ENCODE measurements at places on chromosomes 7 and 10. TPM values are rescaled to one million over a fixed set of nuclear protein-coding genes. Genes with fewer than 3 reads are reported as not detected.

Gene CLEC2L
- total RNA-seq, result 0.34 TPM

Gene VKORC1L1
- total RNA-seq, result 23.9 TPM

Gene OPN4
- total RNA-seq, result not detected

Gene ACTL6B
- total RNA-seq, result not detected

Gene SLC26A4
- 0.24 TPM for total RNA-seq

DNA sequence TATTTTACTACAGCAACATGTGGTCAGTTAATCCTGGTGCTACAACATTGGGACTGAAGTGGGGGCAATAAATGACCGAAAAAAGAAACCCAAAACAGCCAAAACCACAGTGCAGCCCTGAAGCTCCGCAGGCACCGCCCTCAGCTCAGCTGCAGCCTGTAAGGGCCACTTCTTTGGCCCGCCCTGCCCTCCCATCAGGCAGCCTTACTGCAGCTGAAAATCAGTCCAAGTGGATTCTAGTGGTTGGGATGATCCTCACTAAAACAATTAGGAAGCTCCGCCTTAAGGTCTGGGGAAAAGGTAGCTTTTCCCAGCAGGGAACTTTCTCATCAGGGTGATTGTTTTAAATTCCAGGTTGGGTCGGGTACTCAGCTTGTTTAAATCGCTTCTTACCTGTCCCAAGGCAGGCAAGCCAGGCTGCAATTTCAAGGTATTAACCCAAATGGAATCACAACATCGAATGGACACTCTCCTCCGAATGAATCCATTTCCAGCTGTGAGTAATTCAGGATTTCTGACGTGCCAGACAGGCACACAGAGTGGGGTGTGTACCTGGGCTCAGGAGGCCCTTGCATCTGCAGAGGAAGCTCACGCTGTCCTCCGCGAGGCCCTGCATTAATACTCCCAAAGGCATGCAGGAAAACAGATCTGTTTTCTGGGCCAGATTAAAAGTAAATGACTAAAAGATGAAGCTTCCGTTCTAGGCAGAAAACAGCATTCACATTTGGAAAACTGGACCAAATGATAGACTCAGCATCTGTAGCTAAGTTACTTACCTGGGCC, 104.3 kb downstream of the CREB5 start:
- no peaks in the 10 kb centered on the region for H3K27me3 ChIP-seq
- DNase-seq, result no peak
- H3K4me1 ChIP-seq, result peaks cover 12% of the 10 kb centered on the region
- H3K4me3 ChIP-seq, result no peak overlapping the region
- H3K36me3 ChIP-seq, result no peaks in the 10 kb centered on the region

GRCh38 chr7:100667331-100668068, 6.0 kb upstream of the GNB2 start:
- H3K4me1 ChIP-seq, result no peaks in the 10 kb centered on the region
- no peak for DNase-seq
- H3K27me3 ChIP-seq, result no peaks in the 10 kb centered on the region
- H3K36me3 ChIP-seq, result no peaks in the 10 kb centered on the region
- H3K27ac ChIP-seq, result no peak overlapping the region

GRCh38 chr10:472241-472910, 217.1 kb downstream of the DIP2C start:
- H3K27me3 ChIP-seq, result no peaks in the 10 kb centered on the region
- no peak overlapping the region for H3K4me3 ChIP-seq
- no peak overlapping the region for H3K27ac ChIP-seq
- H3K36me3 ChIP-seq, result peaks cover 28% of the 10 kb centered on the region
- no peak for DNase-seq
- no peaks in the 10 kb centered on the region for H3K4me1 ChIP-seq

- no peak overlapping the region for H3K27ac ChIP-seq
- no peaks in the 10 kb centered on the region for H3K36me3 ChIP-seq
- no peaks in the 10 kb centered on the region for H3K27me3 ChIP-seq
- no peak for DNase-seq
- H3K4me3 ChIP-seq, result no peak overlapping the region
- no peaks in the 10 kb centered on the region for H3K4me1 ChIP-seq
Measured at GRCh38 chr7:134089446-134089845, 37.7 kb upstream of the LRGUK start.

GRCh38 chr7:30896783-30897637, 14.6 kb upstream of the AQP1 start:
- H3K36me3 ChIP-seq, result no peaks in the 10 kb centered on the region
- H3K27ac ChIP-seq, result no peak overlapping the region
- no peaks in the 10 kb centered on the region for H3K27me3 ChIP-seq
- no peak overlapping the region for H3K4me3 ChIP-seq
- H3K4me1 ChIP-seq, result peaks cover 20% of the 10 kb centered on the region

DNA sequence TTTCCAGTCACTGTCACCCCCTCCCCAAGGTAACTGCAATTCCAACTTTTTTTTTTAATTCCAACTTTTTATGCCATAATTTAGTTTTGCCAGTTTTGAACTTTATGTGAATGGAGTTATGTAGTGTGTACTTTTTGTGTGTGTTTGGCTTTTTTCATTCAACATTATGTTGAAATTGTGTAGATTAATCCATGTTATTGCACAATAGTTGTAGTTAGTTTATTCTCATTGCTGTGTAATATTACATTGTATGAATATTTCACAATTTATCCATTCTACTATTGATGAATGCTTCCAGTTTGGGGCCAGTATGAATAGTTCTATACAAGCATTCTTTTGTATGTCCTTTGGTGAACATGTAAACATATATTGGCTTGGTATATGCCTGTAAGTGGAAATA, 32.5 kb downstream of the MXI1 start:
- no peak overlapping the region for H3K27ac ChIP-seq
- no peaks in the 10 kb centered on the region for H3K27me3 ChIP-seq
- DNase-seq, result no peak
- H3K36me3 ChIP-seq, result peaks cover 6% of the 10 kb centered on the region
- no peaks in the 10 kb centered on the region for H3K4me1 ChIP-seq

DNA sequence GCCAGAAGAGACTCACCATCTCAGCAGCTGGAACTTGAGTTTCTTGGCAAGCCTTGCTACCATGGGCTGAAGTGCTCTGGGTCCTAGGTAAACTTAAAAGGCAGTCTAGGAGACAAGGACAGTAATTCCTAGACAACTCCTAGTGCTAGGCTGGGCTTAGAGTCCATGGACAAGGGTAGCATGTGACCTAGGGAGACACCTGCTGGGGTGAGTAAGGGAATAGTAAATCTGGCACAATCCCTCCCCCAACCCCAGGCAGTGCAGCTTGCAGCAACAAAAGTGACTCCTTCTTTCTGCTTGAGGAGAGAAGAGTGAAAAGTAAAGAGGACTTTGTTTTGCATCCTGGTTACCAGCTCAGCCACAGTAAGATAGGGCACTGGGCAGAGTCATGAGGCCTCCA, 316.5 kb upstream of the IMMP2L start:
- H3K27me3 ChIP-seq, result no peaks in the 10 kb centered on the region
- no peak for DNase-seq
- no peaks in the 10 kb centered on the region for H3K36me3 ChIP-seq
- H3K4me1 ChIP-seq, result no peaks in the 10 kb centered on the region
- H3K4me3 ChIP-seq, result no peak overlapping the region
